ENCODE measurements at places on chromosomes 1 and 21.

- DNase-seq: peak; percentile 25
These were observed 36.0 kb downstream of the NUAK2 start for GRCh38 chr1:205285381-205286101.

- DNase-seq: no peak
These were observed 32.1 kb downstream of the FAM151A start for GRCh38 chr1:54591127-54591756.

DNA sequence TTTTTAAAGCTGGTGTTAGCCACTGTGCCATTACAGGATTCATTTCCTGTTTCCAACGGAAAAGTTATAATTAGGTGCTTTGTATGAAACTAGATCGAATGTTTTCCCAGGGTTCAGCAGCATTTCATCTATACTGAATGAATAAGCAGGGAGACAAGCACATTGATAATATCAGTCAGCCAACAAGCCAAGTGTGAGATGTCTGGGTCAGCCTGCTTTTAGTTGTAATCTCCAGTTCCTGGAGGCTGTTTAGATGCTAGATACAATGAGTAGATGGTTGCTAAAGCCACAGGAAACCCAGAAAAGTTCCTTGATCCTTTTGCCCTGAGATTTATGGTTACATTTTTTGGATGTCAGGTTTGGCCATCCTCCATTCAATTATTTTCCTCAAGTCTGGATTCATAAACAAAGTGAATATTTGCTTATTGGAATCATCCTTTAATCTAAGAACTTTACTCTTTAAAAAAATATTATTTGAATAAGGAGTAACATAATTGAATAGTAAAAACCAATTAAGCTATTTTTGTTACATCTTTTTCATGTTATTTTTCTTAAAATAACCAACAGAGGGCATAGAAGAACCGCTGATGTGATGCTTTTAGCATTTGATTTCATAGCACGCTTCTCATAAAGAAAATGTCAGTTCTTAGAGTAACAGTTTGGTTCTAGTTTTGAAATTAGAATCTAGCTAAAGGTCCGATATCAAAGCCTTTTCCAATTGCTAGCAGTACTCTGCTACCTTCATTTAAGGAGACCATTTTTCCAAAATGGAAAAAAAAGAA lies 76.6 kb downstream of the HSPA13 start:
- DNase-seq: no peak

DNA sequence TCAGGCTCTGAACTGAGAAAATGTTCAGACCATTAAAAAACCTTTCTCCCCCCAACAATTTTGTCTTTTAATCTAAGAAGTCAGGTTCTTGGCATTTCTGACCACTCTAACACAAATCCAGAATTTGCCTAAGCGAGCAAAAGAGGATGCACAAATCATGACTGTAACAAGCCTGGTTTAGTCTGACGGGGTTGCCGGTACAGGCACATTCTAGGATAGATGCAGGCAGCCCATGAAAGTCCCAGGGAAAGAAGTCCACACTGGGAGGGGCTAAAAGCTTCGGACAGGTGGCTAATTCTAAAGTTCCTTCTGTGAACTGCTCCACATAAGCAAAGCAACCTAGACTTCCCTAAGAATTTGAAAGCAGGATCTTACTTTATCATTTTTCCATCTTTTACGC lies 48.0 kb upstream of the KCNE1 start:
- no peak for DNase-seq

- DNase-seq: no peak
These were observed 35.4 kb downstream of the PTPRU start for GRCh38 chr1:29271724-29272123.

DNA sequence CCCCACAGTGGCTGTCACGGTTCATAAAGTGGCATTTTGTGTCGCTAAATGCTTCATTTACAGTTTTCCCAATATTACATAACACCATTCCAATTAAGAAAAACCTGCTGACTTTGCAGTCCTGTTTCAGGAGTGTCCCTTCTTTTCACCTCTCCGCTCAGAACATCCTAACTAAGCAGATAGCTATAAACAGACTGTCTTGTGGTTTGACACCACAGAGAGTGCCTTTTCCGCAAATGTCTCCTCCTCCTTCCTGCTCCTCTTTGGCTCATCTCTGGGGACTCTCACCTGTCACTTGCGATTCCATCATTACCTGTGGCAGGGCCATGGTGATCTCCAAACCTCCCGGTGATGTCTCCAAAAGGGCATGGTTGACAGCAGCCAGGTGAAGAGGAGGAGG lies 119.0 kb downstream of the CNIH3 start:
- DNase-seq: no peak

DNA sequence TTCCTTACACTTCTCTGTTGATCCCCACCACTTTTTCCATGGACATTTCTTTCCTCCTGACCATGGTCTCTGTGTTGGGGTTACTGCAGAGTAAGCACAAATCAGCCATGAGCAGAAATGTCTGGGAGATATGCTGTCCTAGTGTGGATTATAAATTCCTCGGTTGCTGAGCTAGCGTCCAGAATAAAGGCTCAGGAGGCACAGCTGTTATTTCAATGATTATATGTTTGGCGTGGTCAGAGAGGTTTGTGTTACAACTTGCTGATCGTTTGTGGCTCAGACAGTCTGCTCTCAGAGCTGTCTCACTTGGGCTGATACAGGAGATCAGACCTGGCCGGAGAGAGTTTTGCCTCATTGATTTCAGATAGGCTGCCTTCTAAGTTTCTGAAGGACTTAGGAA lies 37.5 kb upstream of the LAMC2 start:
- no peak for DNase-seq
